ENCODE measurements at places on chromosomes 1 and 21.

GRCh38 chr1:184035719-184036516, 1.6 kb downstream of the COLGALT2 start:
- no peak for DNase-seq

- DNase-seq, result no peak
These were observed 220.1 kb downstream of the SLC45A1 start for GRCh38 chr1:8537991-8538390.

- no peak for DNase-seq
These were observed 668.0 kb downstream of the MRPL39 start for GRCh38 chr21:24939291-24939690.

GRCh38 chr1:150226486-150226885, 9.4 kb downstream of the ANP32E start:
- DNase-seq, result no peak

- DNase-seq, result no peak
These were observed 46.6 kb downstream of the TTC3 start for GRCh38 chr21:37119421-37120218.

- DNase-seq, result no peak
These were observed 250.9 kb upstream of the DAB1 start for GRCh38 chr1:57674801-57675200.

- no peak for DNase-seq
These were observed 11.7 kb downstream of the COL6A2 start for GRCh38 chr21:46109313-46110221.

DNA sequence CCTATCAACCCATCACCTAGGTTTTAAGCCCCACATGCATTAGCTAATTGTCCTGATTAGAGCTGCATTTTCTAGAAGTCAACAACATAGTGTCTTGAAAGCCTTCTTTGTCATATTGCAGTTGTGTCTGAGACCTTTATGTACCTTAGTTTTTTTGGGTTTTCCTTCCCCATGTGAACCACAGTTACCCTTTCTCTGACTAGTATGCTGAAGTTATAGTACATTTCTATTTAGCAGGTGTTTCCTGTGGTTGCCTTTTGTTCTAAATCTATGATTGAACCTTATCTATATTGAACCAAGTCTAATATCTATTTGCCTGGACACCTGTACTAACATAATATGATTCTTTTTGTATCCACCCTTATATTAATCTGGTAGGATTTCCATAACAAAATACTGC, 135.6 kb downstream of the ST6GALNAC3 start:
- DNase-seq, result no peak

DNA sequence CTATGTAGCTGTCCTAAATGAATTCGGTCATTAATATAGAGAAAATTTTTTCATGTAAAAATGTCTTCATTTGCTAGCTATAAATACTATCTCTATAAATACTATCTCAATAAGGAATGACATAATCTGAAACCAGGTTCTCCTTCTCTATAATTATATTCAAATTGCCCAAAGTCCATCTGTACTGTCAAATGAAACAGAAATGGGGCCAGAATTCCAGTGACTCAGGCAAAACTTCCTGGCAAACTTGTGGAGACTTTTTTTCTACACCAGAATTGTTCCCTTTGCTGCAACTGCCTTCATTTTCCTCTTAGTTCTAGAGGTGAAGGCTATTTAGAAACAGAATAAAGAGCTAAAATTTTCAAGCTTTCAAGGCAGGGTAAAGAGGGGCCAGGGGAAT, 152.5 kb downstream of the KCNH1 start:
- no peak for DNase-seq

GRCh38 chr1:228345201-228345930, 61.3 kb downstream of the TRIM11 start:
- no peak for DNase-seq

GRCh38 chr1:216193839-216194443, 229.3 kb downstream of the USH2A start:
- DNase-seq, result no peak

GRCh38 chr1:8822373-8823294, 5.2 kb upstream of the RERE start:
- peak; percentile 80 for DNase-seq
